ENCODE measurements at places on chromosomes 5 and 9.

DNA sequence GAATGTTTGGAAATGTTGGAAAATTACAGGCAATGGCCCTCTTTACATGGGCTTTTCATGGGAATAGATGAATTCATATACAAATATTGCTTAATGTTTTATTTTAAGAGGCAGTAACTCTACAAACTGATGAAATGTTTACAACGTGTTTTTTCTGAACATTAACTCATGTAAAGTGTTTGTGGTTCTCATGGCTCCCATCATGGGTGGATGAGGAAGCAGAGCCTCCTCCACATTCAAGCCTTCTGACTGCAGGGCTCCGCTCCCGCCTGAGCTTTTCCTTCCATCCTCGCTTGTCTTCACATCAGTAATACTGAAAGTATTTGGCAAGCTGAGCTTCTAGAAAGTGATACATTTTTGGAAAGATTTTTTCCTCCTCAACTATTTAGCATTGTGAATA, 204.2 kb downstream of the ARHGAP26 start:
- DNase-seq: no peak

- no peak for DNase-seq
Measured at GRCh38 chr9:88387036-88387551, 1.1 kb upstream of the SPIN1 start.

DNA sequence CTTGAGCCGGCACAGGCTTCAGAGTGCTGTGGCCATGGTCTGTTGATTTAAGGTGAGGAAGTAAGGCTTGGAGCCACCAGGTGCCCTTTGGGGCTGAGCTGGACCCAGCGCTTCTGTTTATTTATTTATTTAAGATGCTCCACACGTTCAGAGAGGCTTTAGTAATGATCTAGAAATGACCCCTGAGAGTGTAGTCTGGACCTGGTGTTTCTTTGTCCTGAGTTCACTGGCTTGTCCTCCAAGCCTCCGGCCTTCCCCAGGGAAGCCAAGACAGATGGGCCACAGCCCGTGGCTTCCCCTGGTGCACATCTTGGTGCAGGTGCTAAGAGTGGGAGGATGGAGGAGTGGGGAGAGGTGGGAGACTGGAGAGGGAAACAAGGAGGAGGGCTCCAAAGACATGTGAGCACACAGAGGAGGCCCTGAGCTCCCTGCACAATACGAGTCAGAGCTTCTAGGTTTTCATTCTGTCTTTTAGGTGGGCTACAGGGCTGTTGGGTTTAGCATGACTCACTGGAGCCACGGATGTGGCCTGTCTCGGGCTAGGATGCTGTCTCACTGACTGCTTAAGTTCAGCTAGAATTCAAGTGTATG, 56.9 kb downstream of the AHRR start:
- DNase-seq: no peak

GRCh38 chr5:147966326-147966725, 60.0 kb upstream of the C5orf46 start:
- DNase-seq: no peak

GRCh38 chr5:110335361-110336066, 391.0 kb downstream of the TMEM232 start:
- DNase-seq: no peak

DNA sequence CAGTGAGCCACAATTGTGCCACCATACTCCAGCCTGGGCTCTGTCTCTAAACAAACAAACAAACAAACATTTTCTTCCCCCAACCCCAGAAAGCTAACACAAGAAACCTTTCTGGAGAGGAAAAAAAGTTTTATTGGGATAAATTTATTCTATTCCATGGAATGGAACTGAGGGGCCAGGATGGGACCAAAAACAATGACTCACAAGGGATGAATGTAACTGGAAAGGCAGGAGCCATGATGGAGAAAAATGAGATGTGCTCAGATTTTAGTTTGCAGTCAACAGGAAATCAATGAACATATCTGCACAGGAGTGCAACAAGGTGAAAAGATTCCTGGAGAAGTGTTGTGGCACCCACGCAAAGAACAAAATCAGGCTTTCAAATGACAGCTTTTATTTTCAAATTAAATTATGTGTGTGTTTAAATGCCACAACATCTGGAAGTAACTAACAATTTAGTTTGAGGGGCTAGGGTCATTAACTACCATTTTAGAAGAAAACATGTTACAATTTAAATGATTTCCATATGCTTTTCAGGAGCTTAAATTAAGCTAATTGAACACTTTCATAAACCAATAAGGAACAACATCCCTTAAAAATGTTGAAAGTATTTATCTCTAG, 208.6 kb downstream of the TSSK1B start:
- DNase-seq: no peak

DNA sequence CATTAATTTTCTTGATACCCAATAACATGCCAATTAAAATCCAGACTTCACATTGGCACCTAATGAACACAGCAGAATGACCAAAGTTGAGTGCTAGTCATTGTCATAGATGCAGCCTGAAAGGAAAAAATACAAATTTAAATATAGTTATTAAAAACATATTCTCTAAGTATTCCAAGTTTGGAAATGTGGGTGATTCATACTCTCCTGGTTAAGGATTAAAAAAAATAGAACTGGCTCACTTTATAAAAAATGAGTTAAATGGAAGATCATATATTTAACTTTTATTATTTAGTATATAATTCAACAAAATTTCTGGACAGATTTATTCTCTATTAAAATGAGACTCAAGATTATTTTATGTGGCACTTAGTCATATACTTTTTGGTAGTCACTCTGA, 33.2 kb upstream of the RICTOR start:
- no peak for DNase-seq

DNA sequence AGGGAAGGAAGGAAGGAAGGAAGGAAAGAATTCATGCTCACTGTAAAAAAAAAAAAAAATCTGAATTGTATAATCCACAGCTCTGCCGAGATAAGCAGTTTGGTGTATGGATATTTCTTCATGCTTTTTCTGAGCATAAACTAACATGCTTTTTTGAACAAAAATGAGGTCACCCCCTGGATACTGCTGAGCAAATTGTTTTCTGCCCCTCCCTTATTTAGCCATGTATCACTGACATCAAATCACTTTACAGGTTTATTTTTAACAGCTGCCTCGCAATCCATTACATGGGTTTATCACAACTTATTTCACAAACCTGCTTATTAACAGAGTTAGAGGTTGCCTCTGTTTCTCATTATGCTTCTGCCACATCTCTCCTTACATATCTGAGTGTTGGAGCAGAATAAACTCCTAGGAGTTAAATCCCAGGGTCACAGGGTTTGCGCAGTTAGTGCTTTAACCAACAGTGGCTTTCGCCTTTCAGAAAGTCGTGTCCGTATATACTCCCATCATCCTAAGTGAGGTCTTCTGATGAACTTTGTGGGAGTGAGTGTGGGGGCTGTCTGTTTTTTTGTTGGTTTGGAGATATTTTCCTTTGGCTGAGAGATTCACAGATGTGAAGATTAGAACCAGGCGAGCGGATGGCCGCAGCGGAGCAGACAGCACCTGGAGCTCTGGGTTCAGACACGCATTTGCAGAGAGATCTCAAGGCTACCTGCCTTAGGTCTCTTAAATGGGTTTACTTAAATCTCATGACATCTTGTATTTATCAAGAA, 57.7 kb downstream of the AK8 start:
- no peak for DNase-seq

DNA sequence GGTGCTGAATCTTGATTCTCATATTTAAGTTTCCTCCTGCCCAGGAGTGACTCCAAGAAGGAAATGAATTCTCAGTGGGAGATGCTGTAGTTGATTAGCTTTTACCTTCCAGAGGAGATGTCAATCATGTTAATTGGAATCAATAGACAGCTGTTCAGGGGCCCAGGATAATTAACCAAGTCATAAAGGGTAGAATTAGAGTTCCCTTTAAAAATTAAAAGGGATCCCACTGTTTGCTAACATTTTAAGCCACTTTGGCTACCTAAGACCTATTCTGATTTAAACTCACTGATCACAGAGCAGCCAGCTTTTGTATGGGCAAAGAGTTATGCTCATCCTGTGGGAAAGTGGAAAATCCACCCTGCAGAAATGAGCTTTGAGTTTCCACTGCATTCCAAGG, 249.6 kb downstream of the SLIT3 start:
- DNase-seq: no peak

DNA sequence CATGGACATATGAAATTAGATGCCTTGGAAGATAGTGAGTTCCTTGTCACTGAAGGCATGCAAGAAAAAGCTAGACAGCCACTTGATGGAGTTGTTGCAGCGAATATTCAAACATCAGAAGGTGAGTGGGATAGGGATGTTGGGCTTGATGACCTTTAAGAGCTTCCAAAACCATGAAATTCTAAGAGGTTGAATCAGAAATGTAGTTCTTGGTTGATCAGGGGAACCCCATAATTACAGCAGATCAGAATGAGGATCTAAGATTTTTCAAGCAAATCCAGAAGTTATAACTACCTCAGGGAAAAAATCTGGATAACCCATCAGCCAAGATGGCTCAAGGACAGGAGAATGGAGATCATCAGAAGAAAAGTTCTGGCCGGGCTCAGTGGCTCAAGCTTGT, 244.3 kb upstream of the NR4A3 start:
- no peak for DNase-seq

DNA sequence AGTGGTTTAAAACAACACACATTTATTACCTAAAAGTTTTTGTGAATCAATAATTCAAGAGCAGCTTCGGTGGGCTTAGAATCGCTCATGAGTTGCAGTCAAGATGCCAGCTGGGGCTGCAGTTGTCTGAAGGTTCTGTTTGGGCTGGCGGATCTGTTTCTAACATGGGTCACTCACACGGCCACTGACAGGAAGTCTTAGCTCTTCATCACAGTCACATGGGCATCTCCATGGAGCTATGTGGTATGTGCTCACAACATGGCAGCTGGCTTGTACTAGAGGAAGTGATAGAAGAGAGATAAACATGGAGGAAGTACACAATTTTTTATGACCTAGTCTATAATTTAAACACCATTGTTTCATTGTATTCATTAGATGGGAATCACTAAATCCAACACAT, 11.2 kb downstream of the KLHL9 start:
- no peak for DNase-seq

- DNase-seq: no peak
Measured at GRCh38 chr5:169006842-169007790, 293.8 kb downstream of the SLIT3 start.

DNA sequence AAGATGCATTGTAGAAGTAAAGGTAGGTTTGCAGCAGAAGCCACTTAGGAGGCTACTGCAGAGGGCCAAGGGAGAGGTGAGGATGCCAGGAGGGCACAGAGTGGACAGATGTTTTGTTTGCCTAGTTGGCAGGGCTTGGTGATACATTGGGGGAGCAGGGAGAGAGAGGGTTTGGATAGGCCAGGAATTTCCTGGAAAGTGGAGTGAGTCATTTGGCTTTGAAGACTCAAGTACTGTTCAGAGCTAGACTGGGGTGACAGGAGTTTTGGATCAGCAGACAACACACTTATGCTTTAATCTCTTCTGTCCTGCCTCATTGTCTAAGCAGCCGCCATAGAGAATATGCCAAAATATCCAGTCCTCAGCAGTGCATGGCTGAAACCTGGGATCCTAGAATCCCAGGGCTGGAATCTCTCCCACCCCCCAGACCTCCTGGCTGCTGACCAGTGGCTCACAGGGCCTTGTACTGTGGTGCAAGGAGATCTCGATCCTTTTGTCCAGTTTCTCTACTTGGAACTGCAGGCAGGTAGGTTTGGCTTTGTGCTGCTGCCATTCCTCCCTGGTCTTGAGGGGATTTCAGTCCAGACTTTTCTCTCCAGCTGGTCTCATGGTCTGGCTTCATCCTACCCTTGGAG, 11.0 kb downstream of the TMEM268 start:
- no peak for DNase-seq

DNA sequence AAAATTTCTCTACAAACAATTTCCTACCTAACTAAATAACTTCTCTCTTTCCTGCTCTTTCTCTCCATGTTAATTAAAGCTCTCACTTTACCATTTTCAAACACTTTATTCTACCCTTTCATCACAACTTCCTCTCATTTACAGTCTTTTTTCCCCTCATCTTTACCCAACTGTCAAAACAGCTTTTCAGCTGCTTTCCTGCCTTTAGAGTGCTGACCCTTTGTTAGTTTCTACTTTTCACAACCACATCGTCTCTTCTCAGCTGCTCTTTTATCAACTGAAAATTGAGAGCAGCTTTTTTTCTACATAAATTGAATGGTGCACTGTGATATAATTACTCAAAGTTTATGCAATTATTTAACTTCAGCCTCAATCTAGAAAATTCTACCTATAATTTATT, 3.1 kb upstream of the HOMER1 start:
- no peak for DNase-seq
